OCI-LY7 (cell line): ENCODE measurements at places on chromosomes 5 and 9. TPM values are rescaled to one million over a fixed set of nuclear protein-coding genes. Genes with fewer than 3 reads are reported as not detected.

GRCh38 chr9:132201780-132202703 is 40.2 kb downstream of the NTNG2 start:
- DNase-seq: no peak

- no peak for DNase-seq
Observed at GRCh38 chr5:96642281-96642640, 19.9 kb upstream of the CAST start.

NR6A1 gene
- 21.7 and 23.0 TPM in 2 replicates for total RNA-seq

DNA sequence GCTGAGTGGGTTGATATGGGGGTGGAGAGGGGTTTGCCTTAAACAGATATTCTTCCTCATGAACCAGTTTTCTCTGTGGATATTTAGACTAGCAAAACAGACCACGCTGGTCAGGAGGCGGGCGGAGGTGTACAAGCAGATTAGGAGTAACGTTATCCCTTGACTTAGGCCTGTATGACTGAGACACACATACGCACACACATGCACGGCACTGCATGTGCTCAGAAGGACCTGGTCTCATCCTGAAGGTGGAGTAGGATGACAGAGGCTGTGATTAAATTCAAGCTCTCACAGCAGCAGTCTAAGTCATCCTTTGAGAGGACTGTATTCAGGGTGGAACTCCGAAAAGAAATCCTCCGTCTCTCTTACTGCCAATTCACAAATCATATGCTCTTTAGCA is 209.7 kb downstream of the DIRAS2 start:
- no peak for DNase-seq

GRCh38 chr9:130663258-130663976 is 977 bp upstream of the PRDM12 start:
- DNase-seq: no peak
